ENCODE measurements at places on chromosomes 2 and 18.

GRCh38 chr2:173002751-173003541, 72.7 kb upstream of the MAP3K20 start:
- no peaks in the 10 kb centered on the region for H3K27me3 ChIP-seq
- no peak for DNase-seq
- H3K36me3 ChIP-seq, result no peaks in the 10 kb centered on the region
- H3K4me3 ChIP-seq, result no peak overlapping the region
- H3K27ac ChIP-seq, result no peak overlapping the region
- H3K4me1 ChIP-seq, result no peaks in the 10 kb centered on the region

GRCh38 chr2:1527153-1527992, 114.1 kb downstream of the TPO start:
- no peak overlapping the region for H3K27ac ChIP-seq
- H3K36me3 ChIP-seq, result no peaks in the 10 kb centered on the region
- no peaks in the 10 kb centered on the region for H3K27me3 ChIP-seq

DNA sequence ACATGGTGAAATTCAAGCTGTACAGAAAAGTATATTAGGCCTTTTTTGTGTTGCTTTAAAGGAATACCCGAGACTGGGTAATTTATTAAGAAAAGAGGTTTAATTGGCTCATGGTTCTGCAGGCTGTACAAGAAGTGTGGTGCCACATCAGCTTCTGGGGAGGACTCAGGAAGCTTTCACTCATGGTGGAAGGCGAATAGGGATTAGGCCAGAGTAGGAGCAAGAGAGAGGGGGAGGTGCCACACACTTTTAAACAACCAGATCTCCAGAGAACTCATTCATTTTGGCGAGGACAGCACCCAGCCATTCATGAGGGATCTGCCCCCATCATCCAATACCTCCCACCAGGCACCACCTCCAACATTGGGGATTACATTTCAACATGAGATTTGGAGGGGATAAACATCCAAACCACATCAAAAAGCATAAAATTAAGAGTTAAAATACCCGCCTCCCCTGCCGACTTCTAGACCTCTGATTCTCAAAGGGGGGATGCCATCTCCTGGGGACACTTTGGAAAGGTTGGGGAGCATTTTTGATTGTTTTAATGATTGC, 15.1 kb upstream of the LIPG start:
- no peaks in the 10 kb centered on the region for H3K36me3 ChIP-seq
- DNase-seq, result no peak
- H3K4me1 ChIP-seq, result no peaks in the 10 kb centered on the region
- H3K27me3 ChIP-seq, result no peaks in the 10 kb centered on the region
- no peak overlapping the region for H3K4me3 ChIP-seq

GRCh38 chr2:61045226-61045625, 20.4 kb upstream of the SANBR start:
- no peak for DNase-seq
- no peak overlapping the region for H3K27ac ChIP-seq
- H3K4me3 ChIP-seq, result peak overlapping the region; percentile 18
- peaks cover 51% of the 10 kb centered on the region for H3K36me3 ChIP-seq
- peaks cover 26% of the 10 kb centered on the region for H3K4me1 ChIP-seq

- H3K36me3 ChIP-seq, result no peaks in the 10 kb centered on the region
- H3K4me1 ChIP-seq, result peaks cover 8% of the 10 kb centered on the region
- H3K27me3 ChIP-seq, result no peaks in the 10 kb centered on the region
- H3K4me3 ChIP-seq, result no peak overlapping the region
Observed at GRCh38 chr2:237898057-237898414, 38.6 kb downstream of the RAMP1 start.

- no peak for DNase-seq
- H3K27me3 ChIP-seq, result no peaks in the 10 kb centered on the region
- H3K36me3 ChIP-seq, result no peaks in the 10 kb centered on the region
- H3K4me1 ChIP-seq, result no peaks in the 10 kb centered on the region
Observed at GRCh38 chr2:47561906-47562305, 158.9 kb downstream of the MSH2 start.

GRCh38 chr18:10462597-10462996, 8.2 kb downstream of the APCDD1 start:
- H3K27ac ChIP-seq, result no peak overlapping the region
- DNase-seq, result no peak
- no peaks in the 10 kb centered on the region for H3K4me1 ChIP-seq
- H3K36me3 ChIP-seq, result no peaks in the 10 kb centered on the region
- no peak overlapping the region for H3K4me3 ChIP-seq

DNA sequence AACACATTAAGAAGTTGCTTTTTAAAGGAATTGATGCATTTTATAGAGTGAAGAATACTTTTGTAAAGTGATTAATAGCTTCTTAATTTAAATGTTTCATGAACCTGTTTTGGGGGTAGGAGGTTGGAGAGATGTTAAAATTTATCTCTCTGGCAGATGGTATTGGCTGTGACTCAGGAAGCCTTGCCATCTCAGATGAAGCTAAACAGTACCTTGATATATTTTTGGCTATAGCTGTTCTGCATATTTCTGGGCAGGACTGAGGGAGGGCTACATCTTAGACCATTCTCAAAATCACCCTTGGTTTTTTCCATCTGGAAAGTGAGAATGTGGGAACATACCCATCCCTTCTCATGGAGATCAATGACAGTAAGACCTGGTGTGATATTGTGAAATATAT, 13.4 kb downstream of the CAPN14 start:
- no peak overlapping the region for H3K27ac ChIP-seq
- H3K4me1 ChIP-seq, result no peaks in the 10 kb centered on the region
- no peaks in the 10 kb centered on the region for H3K27me3 ChIP-seq
- no peaks in the 10 kb centered on the region for H3K36me3 ChIP-seq

DNA sequence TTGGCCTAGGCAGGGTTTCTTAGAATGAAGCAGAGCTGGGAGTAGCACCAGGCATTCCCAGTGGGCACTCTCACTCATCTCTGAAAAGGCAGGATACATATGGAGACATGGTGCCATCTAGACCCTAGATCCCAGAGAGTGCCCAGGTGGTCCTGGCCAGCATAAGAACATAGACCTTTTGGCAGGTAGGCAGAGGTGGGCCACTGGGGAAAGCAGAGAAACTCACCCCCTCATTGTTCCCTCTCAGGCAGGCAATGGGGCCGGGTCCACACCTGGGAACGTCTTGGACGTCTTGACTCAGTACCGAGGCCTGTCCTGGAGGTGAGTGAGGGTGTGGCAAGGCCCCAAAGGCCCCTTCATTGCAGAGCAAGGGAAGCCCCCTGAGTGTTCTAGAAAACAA, 69.2 kb downstream of the PLB1 start:
- no peak for DNase-seq
- H3K4me3 ChIP-seq, result no peak overlapping the region
- no peaks in the 10 kb centered on the region for H3K27me3 ChIP-seq
- H3K36me3 ChIP-seq, result no peaks in the 10 kb centered on the region
- no peak overlapping the region for H3K27ac ChIP-seq
